ENCODE measurements at places on chromosomes 12 and 14.

GRCh38 chr12:53055471-53056266, 5.8 kb downstream of the TNS2 start:
- no peak for DNase-seq

GRCh38 chr12:92492995-92493394, 209.8 kb upstream of the PLEKHG7 start:
- peak; percentile 26 for DNase-seq

- peak; percentile 97 for DNase-seq
Measured at GRCh38 chr14:54730156-54730961, 163.4 kb downstream of the SAMD4A start.

DNA sequence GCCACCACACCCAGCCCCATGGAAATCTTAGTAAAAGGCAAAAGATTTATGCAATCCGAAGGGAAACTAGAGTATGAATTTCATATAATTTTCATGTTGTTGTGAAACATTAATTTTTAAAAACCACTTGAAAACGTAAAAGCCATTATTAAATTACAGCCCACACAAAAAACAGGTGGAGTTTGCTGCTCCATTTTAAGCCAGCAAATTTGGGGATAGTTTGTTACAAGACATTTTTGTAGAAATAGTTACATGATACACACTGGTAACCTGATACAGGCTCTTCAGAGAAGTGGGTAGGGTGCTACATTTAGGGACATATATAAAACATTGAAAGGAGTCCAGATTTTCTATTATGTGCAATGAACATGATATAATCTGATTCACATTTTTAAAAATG, 17.6 kb downstream of the GNPTAB start:
- no peak for DNase-seq

GRCh38 chr12:65858831-65859230, 34.5 kb downstream of the HMGA2 start:
- no peak for DNase-seq

DNA sequence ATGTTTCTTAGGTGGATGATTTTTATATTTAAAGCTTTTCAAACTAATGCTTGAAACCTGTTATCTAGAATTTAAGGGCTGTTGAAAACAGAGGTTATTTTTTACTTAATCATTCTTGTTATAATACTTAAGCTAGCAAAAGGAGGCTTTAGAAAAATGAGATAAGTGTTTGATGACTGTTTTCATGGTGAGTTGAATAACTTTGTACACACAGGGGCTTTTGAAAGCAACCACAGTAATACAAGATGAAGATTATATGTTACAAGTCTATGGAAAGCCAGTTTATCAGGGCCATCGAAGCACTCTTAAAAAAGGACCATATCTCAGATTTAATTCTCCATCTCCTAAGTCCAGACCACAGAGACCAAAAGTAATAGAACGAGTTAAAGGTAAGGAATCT, 33.3 kb downstream of the KIAA0586 start:
- no peak for DNase-seq

DNA sequence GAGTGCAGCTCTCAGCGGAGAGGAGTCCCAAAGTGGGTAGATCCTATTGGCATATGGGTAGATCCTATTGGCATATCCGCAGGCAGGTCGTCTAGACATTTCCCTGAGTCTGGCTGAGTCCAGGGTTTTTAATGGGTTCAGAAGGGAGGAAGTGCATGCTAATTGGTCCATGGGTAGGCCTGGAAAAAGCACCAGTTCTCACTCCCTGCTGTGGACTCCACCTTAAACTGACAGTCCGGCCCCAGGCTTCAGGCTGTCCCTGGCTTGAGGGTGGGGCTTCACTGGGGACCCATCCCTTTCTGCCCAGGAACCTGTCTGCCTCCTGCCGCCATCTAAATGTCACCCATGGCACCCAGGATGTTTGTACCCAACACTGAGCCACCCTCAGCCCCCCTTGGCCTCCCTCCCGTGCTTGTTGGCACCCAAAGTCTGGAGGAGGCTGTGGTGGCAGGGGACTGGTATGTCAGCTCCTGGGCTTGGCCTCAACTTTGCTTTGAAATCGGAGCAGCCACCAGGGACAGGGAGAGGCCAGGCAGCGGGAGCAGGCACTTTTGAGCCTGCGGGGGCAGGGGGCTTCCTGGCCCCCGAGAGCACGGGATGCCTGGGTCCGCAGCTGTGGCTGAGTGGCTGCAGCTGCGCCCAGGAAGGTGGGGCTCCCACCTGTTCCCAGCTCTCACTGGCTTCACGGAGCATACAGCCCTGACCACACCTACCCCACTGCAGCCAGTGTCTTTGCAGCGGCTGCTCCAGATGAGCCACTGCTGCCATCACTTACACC, 29.6 kb upstream of the YAF2 start:
- no peak for DNase-seq

- no peak for DNase-seq
Measured at GRCh38 chr14:31760277-31760676, 199.1 kb downstream of the NUBPL start.

GRCh38 chr14:102120888-102121287, 18.8 kb upstream of the WDR20 start:
- no peak for DNase-seq

GRCh38 chr12:88546853-88547252, 33.4 kb downstream of the KITLG start:
- no peak for DNase-seq

DNA sequence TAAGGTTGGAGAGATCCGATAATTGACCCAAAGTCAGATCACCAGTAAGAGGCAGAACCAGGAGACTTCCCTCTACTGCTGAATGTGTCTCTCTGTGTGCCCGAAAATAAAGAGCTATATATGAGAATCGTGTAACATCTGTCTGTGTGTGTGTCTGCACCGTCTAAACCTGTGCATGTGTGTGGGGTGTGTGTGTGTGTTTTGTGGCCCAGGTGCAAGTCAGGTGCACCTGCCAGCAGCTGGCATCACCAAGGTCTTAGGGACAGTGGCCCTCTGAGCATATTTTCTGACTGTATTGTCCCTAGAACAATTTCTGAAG, 24.7 kb upstream of the KRT78 start:
- no peak for DNase-seq

GRCh38 chr12:53613821-53614220, 12.4 kb downstream of the ATF7 start:
- no peak for DNase-seq

GRCh38 chr12:78028426-78028825, 197.7 kb downstream of the NAV3 start:
- DNase-seq = no peak

DNA sequence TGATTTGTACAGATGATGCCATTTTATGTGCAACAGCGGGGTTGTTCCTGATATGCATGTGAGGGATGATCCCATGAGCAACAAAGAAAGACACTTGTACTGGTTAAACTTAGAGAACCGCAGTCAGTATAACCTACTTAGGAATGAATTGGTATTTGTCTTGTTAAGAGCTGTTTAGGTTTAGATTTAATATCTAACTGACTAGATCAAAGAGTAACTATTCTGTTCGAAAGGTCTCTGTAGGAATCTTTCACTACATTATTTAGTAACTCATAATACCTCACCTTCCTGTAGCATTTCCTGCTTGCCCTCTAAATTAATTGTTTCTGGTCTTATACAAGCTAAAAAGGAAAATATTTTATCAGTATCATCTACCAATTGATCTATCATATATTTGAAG, 350.4 kb downstream of the TRHDE start:
- no peak for DNase-seq

DNA sequence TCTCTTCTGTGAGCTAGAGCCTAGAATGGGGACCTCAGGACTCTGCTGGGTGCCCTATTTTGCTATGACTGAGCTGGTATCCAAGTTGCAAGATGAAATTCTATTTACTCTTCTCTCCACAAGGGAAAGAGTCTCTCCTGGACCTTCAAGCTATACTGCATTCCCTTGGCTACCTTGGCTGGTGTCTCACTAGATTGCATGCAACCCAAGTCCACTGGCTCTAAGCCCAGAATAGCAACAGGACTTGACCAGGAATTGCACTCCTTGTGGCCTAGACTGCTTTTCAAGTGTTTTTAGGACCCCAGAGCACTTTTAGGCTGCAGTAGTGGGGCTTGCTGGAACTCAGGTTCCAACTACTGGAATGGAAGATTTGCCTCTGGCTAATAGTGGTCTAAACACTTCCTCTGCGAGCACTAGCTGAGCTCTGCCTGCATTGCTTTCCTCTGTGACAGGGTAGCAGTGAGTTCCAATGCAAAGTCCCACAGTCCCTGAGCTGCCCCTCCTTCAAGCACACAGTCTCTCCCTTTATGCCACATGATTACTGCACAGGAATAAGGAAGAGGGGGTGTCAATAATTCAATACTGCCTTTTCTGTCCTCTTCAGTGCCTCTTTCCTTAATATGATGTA, 1009.1 kb upstream of the FLRT2 start:
- no peak for DNase-seq

DNA sequence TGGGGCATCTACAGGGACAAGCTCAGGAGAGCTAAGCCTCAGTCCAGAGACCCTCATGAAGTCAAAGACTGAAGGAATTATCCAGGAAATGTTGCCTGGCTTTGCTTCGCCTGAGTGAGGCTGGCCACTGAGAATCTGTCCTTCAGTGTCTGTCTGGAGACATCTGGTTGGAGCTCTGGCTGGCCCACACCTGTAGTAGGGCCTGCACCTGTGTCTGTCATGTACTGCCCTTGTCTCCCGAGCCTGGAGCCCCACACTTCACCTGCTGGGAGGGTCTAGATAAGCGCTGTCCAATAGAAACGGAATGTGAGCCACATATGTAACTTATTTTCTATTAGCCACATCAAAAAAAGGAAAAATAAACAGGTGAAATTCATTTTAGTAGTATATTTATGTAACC, 9.9 kb upstream of the HDAC7 start:
- DNase-seq = no peak

GRCh38 chr14:104686624-104687517, 2.5 kb upstream of the INF2 start:
- DNase-seq = no peak

DNA sequence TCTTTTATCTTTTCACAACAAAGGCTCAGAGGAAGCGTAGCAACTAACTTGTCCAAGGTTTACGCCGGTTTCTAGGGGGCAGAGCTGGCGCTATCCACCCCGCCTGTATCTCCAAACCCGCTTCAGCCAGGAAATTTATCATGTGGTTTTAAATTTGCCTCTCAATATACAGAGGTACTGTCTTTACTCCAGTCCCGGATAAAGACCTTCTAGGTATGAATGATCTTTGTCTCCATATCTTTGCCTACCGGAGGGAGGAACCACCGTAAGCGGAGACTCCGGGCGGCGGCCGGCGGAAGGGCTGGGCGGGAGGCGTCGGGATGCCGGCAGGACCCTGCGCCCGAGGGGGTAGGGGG, 693 bp upstream of the RIMKLB start:
- DNase-seq = peak; percentile 13

DNA sequence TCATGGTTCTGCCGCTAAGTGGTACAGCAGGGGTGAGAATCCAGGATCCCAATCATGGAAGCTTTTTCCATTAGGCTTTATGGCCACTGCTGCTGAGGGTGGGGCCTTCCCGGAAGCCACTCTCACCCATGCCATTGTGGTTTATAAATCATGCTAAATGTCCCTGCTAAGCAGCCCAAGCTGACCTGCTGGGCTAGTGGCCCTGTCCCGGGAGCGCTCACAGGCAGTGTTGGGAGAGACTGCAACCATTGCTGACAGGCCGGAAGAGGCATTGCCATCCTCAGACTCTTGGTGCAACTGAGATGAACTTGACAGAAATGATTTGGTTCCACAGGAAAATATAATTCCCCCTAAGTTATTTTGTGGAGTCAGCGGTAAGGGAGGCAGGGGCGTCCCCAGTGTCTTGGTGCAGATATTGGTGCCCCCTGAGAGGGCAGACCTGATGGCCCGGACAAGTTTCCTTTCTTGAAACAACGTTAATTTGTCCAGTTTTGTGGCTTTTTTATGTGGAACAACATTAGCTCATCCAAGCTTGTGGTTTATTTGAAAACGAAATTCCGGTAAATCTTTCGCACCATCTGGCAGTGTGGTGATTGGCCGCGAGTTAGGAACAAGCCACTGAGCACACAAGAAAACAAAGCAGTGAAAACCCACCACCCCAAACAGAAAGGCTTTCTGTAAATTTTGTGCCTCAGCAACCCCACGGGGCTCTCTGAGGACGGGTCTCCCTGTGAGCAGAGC, 82.3 kb downstream of the SSPN start:
- DNase-seq = peak; percentile 74

GRCh38 chr14:65019944-65020566, 33.4 kb downstream of the FNTB start:
- DNase-seq = peak; percentile 82

DNA sequence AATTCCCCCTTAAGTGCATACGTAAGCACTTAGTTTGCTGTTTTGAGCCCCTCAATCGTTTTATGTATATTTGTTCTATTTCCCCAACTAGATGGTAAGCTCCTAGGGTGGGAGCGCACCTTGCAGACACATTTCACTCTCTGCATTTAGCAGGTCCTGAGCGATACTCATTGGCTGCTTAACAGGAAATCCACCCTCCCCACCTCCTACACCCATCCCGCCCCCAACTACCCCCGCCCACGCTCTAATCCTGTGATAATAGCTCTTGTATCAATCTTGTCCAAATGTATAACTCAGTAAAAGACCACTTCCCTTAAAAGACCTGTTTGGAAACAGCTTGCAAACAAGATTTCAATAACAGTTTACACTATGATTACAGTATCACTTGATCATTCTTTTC, 8.1 kb downstream of the LPAR5 start:
- peak; percentile 31 for DNase-seq

- no peak for DNase-seq
Measured at GRCh38 chr12:5184186-5184585, 140.5 kb downstream of the KCNA5 start.

DNA sequence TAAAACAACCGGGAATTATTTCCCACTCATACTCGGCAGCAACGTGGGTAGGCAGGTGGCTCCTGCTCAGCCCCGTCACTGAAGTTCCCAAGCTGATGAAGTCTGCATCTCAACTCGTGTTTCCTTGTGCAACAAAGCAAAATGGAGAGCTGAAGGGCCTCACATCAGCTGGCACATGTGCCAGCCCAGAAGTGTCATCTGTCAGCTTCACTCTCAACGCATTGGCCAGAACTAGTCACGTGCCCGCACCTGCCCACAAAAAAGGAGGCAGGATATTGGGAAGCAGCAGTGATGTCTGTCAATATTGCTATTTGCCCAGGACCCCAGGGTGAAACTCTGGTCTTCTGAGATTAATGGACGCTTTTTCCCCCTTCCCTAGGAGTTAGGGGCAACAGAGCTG, 344.0 kb downstream of the BCL11B start:
- no peak for DNase-seq
